Effector CD8-positive, alpha-beta T cell (primary cell): ENCODE measurements at places on chromosomes 6 and 20.

DNA sequence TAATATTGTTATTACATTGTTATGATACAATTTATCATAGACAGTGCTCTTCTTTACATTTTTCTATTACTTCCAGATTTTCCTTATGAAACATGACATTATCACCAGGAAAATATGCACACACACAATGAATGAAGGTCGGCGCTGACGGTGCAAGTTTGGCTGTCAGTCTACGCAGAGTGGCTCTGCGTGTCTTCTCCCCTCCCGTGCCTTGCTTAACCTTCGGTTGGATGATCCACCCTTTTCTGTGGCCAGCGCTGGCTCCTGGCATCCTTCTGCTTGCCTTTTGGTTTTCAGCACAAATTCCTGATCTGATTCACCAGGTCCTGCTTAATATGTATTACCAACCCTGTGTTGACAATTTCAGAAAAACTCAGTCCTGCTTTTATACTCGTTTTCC lies 157.4 kb downstream of the TSHZ2 start:
- DNase-seq, result no peak

GRCh38 chr20:43334080-43334479 lies 123.6 kb upstream of the SRSF6 start:
- DNase-seq, result no peak

DNA sequence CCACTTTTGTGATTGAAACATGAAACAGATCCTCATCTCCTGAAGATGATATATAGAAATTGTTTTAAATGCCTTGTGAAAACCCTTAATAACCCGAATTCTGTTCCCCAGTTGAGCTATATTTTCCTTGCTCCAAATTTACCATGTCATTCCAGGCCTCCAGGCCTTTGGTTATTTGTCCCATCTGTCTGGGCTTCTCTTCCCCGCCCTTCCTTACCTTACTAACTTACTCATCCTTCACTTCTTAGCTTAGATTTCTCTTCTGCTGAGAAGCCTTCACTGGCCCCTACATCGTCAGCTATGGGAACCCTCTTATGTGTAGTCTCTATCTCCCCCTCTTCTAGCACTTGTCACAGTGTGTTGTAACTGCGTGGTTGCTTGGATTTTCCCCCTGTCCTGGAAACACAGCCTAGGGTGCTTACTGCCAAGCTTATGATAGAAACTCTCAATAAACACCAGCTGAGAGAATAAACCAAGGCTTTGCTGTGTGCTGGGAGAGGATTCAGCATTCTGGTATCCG lies 68.6 kb downstream of the SGK1 start:
- DNase-seq, result no peak

- DNase-seq, result no peak
Observed at GRCh38 chr6:147758303-147758702, 249.8 kb downstream of the SAMD5 start.

GRCh38 chr20:57159193-57159851 lies 107.1 kb downstream of the BMP7 start:
- no peak for DNase-seq

GRCh38 chr6:18395177-18395855 lies 8.2 kb downstream of the RNF144B start:
- no peak for DNase-seq

DNA sequence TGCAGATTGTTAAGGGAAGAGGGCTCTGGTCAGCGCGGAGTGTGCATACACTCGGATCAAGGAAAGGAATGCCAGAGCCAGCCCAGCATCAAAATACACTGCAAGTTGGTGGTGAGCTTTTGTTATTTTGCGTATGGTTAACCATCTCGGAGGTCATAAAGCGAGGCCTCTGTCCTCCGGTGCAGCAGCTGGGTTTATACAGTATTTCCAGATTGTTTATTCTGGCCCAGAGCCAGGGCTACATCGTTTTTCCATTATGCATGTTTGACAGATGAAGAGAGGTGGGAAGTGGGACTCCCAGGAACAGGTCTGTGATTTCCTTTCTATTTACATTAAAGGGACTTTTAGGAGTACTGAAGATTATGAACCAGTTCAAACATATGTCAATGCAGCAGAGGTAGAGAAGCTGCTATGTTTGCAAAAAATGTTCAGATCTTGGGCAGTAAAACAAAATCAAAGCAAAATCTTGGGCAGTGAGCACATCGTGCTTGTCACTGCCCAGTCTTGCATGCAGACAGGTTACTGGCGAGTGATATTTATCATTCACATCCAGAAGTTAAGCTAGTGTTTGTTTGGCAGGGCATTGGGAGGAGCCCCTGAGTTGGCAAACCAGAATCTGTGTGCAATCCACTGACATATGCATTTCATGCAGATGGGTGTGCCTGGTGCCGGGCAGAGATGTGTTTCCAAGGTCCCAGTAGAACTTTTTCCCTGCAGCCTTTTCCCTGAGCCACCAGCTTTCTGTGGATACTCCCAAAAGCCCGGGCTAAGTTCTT lies 256.3 kb upstream of the TAB2 start:
- DNase-seq, result no peak

- DNase-seq, result no peak
Observed at GRCh38 chr6:2237001-2237400, 8.4 kb downstream of the GMDS start.

DNA sequence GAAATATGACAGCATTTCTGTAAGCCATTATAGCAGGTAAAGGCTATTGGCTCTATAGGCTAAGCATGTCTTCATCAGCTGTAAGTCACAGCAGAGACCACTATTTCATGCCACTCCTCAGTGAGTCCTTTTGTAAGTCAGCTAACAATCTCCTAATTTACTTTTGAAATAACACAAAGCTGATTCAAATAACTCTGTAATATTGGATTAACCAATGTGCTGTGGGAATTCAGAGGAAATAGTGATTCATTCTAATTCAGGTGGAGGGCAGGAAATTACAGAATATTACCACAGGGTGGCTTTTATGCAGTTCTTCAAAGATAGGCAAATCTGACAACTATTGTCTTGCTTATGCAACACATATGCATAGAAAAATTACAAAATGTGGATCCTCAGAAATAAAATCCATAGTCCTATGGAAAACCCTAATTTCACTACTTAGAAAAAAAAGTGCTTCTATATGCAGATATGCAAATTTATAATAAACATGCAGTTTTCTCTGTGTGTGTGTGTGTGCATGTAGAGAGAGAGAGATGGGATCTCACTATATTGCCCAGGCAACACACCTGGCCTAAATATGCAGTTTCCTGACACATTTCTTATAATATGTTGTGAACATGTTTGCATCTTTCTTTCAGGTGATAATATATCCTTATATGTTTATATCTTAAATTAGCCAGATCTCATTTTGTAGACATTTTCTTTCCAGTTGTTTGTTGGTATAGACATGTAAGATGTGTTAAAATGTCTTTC lies 4.8 kb upstream of the SMIM28 start:
- DNase-seq, result no peak

DNA sequence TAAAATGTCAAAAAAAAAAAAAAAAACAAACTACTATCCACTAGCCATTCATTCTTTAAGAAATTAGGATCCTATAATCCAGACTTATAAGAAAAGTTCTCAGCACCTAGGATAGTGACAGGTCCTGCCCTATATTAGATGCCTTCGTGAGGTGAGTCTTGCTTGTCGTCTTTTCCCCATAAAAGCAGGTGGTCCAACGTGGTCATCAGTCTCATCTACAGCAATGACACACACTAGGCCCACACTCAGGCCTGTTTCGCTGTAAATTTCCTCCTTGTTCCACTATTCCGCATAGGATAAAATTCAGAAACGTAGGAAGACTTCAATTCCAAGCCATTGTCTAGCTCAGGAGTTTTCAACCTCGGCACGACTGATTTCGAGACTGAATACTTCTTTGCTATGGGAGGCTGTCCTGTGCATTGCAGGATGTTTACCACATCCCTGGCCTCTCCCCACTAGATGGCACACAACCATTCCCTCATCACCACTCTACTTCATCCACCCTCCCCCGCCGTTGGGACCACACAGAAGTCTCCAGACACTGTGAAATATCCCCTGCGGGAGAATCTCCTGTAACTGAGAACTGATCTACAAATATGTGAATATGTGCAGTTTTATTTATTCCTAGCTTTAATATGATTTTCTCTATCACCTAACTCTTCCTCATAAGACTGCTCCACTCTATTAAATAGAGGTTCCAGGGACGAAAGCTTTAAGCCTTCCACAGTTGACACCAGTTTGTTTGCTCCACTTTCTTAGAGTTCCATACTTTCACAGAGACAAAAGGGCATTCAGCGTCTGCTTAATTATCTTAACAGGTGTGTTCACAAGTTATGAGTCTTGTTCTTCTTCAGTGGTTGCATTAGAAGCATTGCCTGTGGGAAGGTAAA lies 346.3 kb downstream of the BMP2 start:
- no peak for DNase-seq

- DNase-seq, result no peak
Observed at GRCh38 chr20:64258071-64258823, 2.7 kb downstream of the PCMTD2 start.

- DNase-seq, result no peak
Observed at GRCh38 chr6:115922971-115923370, 137.7 kb downstream of the FRK start.

DNA sequence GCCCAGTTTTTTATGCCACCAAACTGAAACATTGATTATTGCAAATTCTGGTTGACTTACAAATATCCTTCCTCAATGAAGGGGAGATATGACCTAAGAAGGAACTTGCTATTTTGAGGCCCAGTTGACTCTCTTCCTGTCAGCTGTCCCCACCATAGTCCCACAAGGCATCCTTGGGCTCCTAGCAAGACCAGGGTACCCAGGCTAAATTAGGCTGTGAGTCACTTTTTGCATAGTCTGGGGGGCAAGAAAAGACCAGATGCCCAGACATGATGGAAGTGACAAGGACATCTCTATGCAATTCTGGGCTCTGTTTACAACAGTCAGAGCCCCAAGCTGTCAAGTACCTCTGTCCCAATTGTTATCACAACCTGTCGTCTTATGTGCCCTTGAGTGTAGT lies 31.8 kb upstream of the MAFB start:
- DNase-seq, result no peak

DNA sequence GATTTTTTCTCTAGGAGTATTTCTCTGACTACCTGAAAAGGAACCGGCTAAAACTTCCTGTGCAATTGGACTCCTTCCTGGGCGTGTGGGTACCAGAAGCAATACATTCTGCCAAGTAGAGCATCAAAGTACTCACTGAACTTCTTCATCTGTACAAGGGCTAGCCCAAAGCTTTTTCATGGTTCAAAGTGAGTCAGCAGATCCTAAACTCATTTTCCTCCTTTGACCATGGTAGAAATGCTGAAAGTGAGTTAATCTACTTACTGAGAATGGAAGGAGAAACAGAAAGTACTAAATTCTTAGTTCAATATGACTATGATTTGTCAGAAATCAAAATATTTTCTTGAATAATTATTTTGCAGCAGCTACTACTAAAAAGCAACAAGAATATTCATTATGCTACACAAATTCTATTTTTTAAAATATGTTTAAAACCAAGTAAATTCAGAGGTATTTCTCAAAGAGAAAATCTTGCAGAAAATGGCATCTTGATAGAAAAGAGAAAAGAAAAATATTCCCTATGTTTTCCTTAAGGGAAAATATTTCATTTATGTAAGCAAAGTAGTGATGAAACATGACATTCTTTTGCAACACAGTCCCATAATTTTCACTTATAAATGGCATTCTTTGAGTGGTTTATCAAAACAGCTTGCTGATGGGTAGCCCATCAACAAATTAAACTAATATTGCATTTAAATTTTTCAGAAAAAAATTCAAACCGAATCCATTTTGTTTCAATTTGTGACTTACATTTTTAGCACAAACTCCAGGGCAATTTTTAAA lies 3.7 kb upstream of the BEND6 start:
- DNase-seq, result no peak

DNA sequence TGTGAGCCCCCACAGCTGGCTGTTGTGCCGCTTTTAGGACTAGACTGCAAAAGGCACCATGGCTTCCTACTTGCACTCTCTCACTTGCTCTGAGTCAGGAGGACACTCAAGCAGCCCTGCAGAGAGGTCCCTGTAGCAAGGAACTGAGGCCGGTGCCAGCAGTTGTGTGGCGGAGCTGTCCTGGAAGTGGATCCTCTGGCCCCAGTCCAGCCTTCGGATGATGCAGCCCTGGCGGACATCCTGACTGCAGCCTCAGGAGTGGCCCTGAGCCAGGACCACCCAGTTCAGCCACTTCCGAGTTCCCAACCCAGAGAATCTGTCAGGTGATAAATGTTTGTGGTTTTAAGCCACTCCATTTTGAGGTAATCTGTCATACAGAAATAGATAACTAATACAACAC lies 17.5 kb downstream of the CTCFL start:
- DNase-seq, result no peak

- DNase-seq, result peak; percentile 56
Observed at GRCh38 chr6:117555882-117556498, 46.3 kb downstream of the GOPC start.

DNA sequence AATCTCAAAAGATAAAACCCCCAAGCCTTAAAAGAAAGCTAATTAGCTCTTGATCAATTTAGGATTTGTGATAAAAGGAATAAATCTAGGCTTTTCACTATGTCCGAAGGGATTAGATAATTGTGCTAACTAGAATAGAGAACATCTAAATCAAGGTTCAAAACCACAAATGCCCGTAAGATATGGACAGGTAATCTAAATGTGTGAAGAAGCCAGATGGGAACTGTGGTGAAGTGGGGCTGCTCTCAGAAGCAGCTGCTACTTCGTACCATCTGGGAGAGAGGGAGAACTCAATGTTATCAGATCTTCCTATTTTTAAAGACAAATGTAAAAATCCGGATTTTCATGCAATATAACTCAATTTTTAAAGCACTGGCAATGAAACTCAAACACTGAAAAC lies 44.2 kb downstream of the NCOA6 start:
- no peak for DNase-seq

DNA sequence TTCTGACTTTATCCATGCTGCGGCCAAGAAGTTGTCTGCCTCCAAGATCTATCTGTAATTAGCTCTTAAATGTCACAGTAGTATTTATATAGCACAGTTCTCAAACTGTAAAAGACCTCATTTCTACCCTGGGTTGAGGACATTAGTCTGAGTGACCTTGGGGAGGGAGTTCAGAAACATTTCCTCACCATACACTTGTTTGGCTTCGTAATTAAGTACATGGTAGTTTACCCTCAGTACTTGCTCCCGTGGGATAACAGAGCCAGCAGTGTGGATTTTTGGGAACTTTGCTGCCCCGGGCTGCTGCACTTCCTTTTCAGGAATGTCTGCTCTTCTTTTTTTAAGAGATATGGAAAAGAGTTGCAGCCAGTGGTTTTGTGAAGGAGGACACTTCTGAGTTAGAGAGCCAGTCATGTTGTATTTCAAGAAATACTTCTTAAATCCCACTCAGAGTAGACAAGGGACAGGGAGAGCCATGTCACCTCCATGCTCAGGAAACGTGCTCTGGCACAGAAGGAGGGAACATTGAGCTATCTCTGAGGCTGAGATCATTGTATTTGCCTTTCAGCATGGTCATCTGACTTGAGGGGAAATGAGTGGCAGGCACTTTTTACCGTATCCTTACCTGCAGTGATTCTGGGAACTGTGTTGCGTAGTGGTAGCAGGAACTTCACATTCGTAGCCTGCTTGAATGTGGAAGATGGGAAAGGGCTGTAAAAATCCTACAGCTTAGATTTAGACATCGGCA lies 33.6 kb downstream of the RPRD1B start:
- DNase-seq, result no peak

GRCh38 chr6:23870496-23870895 lies 255.5 kb upstream of the NRSN1 start:
- DNase-seq, result no peak

GRCh38 chr6:52364480-52365166 lies 2.7 kb downstream of the PAQR8 start:
- no peak for DNase-seq
